ENCODE measurements at places on chromosomes 3 and 15.

GRCh38 chr3:72664184-72664975 lies 183.9 kb downstream of the SHQ1 start:
- peak; percentile 67 for DNase-seq

DNA sequence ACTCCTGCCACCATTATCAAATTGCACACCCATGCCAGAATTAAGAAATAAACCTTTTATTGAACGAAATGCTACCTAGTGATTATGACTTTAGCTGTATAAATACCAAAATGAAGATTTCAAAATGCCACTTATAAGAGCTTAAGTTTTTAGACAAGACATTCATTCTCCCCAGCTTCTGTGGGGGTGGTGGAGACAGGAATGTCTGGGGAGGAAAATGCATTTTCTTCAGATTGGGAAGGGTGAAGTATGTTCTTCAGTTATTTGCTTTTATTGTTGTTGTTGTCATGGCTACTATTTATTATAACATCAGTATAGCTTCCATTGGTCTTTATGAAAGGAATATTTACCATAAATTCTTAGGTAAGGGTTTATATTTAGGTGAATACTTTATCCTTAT lies 132.7 kb upstream of the GMNC start:
- DNase-seq, result no peak

- DNase-seq, result no peak
Measured at GRCh38 chr15:72958634-72959033, 93.6 kb upstream of the NEO1 start.

GRCh38 chr3:185094697-185095096 lies 58.2 kb downstream of the C3orf70 start:
- no peak for DNase-seq

GRCh38 chr3:150371741-150372254 lies 36.3 kb upstream of the TSC22D2 start:
- DNase-seq, result peak; percentile 51

GRCh38 chr15:57943171-57943570 lies 122.3 kb downstream of the ALDH1A2 start:
- DNase-seq, result no peak

DNA sequence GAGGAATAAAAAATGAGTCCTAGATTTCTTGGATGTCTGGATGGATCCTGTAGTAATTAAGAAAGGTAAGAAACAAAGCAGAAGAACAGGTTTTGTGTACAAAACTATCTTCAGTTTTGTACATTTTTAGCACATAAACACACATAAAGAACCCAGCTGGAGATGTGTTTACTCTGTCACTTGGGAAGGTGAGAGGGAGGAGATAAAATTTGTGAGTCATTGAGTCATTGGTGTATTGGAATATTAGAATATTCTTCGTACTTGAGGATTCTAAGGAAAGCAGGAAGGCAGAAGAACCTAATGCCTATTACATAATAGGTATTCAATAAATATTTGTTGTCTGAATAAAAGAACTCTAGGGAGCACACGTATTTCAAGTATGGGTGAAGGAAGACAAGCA lies 17.4 kb downstream of the APPL1 start:
- no peak for DNase-seq

- no peak for DNase-seq
Measured at GRCh38 chr3:168362661-168363247, 267.0 kb upstream of the GOLIM4 start.

GRCh38 chr3:38247366-38248035 lies 18.1 kb upstream of the SLC22A13 start:
- DNase-seq, result peak; percentile 74

GRCh38 chr15:43968551-43968950 lies 141.7 kb downstream of the WDR76 start:
- peak; percentile 58 for DNase-seq

GRCh38 chr3:107986505-107986904 lies 104.3 kb downstream of the CD47 start:
- DNase-seq, result no peak

- peak; percentile 43 for DNase-seq
Measured at GRCh38 chr15:100767001-100767825, 112.4 kb upstream of the ALDH1A3 start.

DNA sequence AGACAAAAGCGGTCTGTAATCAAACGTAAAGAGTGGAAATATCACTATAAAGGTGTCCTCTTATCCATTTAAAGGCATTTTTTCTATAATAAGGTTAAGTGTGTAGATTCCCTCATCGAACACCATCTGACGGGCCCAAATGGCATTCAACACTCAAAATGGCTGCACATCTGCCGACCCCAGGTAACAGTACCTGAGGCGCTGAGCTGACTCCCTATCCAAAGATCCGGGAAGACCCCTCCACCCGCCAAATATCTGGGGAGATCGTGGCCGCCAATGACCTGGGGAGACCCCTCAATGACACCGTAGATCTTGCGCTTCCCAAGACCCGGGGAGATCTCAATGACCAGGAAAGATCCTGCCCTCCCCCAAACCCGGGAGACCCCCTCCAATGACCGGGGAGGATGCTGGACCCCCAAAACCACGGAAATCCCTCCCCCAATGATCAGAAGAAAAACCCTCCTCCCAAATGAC lies 476 bp downstream of the IP6K2 start:
- no peak for DNase-seq

DNA sequence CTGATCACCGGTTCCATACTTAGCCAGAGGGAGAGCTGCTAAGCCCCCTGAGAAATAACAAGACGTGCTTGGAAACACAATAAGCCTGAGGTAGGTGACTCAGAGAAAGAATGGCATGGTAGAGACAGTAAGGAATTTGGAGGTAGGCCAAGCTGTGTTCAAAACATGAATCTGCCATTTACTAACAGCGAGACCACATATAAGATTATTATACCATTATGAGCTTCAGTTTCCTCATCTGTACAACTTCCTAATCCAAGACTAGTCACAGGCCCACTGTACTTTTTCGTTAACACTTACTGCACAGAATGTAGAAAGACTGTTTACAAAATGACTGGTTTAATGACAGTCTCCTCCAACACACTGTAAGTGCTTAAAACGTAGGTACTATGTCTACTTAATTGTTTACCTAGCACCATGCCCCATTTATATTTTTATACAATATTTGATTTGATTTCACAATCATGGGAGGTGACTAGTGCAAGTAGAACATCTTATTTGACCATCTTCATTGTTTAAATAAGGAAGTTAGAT lies 25.7 kb downstream of the ATOSA start:
- DNase-seq, result no peak

- DNase-seq, result no peak
Measured at GRCh38 chr15:99657996-99658395, 75.2 kb downstream of the LYSMD4 start.

DNA sequence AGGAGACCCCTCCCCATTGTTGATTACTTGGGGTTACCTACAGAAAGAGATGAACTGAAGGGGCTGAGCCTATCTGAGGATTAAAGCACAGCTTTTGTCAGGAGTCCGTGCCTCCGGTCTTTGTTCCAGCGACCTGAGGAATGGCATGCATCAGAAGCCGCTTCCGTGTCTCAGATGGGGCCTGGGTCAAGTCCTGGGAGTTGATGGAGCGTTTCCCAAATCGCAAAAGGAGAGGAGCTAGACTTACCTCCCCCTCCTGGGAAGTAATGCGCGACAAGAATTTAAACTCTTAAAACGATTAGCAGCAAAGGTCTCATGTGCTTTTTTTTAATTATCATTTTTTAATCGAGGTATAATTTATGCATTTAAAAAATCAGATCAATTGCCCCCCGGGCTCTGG lies 983 bp upstream of the ALDH1A3 start:
- DNase-seq, result no peak

GRCh38 chr15:86080302-86080701 lies 631 bp downstream of the AGBL1 start:
- no peak for DNase-seq

DNA sequence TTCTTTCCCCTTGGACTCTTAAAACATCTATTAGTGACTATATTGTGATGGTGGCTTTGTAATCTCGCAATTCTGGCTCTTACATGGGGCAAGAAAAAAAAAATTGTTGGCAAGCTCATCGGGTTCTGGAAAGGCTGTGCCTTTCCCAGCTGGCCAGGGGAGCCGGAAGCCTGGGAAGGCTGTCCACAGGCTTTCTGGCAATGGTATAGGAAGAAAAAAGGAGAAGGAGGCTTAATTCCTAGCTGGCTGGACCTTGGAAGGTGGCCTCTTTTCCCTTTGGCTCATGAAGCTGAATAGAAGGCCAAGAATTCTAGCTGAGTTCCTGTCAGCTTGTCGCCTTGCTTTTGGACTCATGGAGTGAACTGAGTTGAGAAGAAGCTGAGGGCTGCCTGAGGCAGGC lies 243.5 kb upstream of the SEMA6D start:
- DNase-seq, result peak; percentile 29

GRCh38 chr3:50194903-50195500 lies 3.6 kb downstream of the GNAT1 start:
- no peak for DNase-seq

- DNase-seq, result peak; percentile 10
Measured at GRCh38 chr15:83947156-83947555, 288.4 kb upstream of the GOLGA6L4 start.

- no peak for DNase-seq
Measured at GRCh38 chr3:105806359-105806758, 62.5 kb downstream of the CBLB start.
